ENCODE measurements at places on chromosomes 13 and 19. TPM values are rescaled to one million over a fixed set of nuclear protein-coding genes. Genes with fewer than 3 reads are reported as not detected.

The OR10H1 gene
- not detected for total RNA-seq

The VSTM1 gene
- 0.75 TPM for total RNA-seq

The PCDH20 gene
- 1.5 TPM for total RNA-seq

The MYPOP gene
- 2.0 TPM for total RNA-seq

The RETN gene
- not detected for total RNA-seq

The ETV2 gene
- not detected for total RNA-seq

The URAD gene
- not detected for total RNA-seq

All from epithelial cell of proximal tubule (primary cell).